Caco-2 (cell line): ENCODE measurements at places on chromosomes 16 and 17. TPM values are rescaled to one million over a fixed set of nuclear protein-coding genes. Genes with fewer than 3 reads are reported as not detected.

- H3K36me3 ChIP-seq = peaks cover 1% of the 10 kb centered on the region
- no peak overlapping the region for H3K27ac ChIP-seq
- no peaks in the 10 kb centered on the region for H3K4me1 ChIP-seq
- no peak for DNase-seq
- no peaks in the 10 kb centered on the region for H3K27me3 ChIP-seq
These were observed 25.3 kb downstream of the RPH3AL start for GRCh38 chr17:327296-327695.

- H3K36me3 ChIP-seq = no peaks in the 10 kb centered on the region
- DNase-seq = no peak
- no peak overlapping the region for H3K27ac ChIP-seq
- H3K4me1 ChIP-seq = peaks cover 7% of the 10 kb centered on the region
- H3K4me3 ChIP-seq = no peak overlapping the region
- no peaks in the 10 kb centered on the region for H3K27me3 ChIP-seq
These were observed 3.6 kb downstream of the PER1 start for GRCh38 chr17:8148560-8148959.

DNA sequence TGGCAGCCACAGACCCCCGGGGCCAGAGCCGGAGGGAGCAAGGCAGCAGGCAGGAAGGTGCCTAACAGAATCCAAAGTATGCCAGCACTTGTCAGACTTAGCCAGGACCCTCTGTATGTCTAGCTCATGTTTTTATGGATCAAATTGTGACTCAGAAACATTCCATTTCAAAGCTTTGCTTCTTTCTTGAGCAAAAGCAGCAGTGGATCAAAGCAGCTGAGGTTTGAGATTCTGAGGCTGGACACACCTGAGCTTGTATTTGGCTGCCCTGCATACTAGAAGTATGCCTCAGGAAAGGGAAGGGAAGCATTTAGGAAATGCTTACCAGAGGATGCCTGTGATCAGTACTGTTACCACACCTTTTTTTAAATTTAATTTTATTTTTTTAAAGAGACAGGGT, 5.7 kb upstream of the MYO1C start:
- H3K36me3 ChIP-seq = no peaks in the 10 kb centered on the region
- peak overlapping the region; percentile 8 for H3K27ac ChIP-seq
- DNase-seq = no peak
- no peak overlapping the region for H3K4me3 ChIP-seq
- no peaks in the 10 kb centered on the region for H3K27me3 ChIP-seq
- H3K4me1 ChIP-seq = no peaks in the 10 kb centered on the region

GUCY2D gene
- total RNA-seq = 0.74 and 1.7 TPM in 2 replicates

EVPLL gene
- total RNA-seq = not detected in 2 replicates

GRCh38 chr17:73534209-73534909, 109.9 kb downstream of the SDK2 start:
- H3K4me3 ChIP-seq = no peak overlapping the region
- no peak overlapping the region for H3K27ac ChIP-seq
- no peak for DNase-seq
- H3K4me1 ChIP-seq = no peaks in the 10 kb centered on the region
- H3K36me3 ChIP-seq = no peaks in the 10 kb centered on the region

DNA sequence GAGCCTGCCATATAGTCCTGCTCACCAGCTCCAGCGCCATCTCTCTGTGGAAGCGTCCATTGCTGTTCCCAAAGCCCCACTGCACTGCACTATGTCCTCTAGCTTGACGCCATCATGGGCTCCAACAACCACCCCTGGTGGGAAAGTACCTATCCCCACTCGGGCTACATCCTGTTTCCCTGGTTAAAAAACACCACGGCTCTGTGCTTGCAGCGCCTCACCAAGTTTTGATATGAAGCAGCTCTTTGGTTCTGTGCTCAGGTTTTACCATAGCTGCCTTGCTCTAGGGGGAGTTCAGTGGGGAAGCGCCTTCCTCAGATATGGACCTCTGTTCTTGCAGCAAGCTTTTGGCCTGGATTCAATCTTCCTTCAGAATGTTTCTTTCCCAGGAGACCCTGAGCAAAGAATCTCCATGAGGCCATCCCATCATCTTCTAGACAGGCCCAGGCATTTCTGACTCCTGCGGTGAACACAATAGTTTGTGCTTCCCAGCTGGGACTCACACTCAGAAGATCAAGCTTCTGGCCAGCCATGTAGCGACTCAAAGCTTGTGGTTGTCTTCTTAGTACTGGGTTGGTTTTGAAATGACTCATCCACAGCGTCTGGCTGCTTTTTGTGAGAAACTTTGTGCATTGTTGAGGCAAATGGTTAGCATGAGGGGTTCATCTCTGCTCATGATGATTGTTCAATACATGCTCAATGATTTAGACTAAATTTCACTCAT, 39.5 kb downstream of the DYNLRB2 start:
- no peak for DNase-seq
- peaks cover 2% of the 10 kb centered on the region for H3K27me3 ChIP-seq
- no peak overlapping the region for H3K27ac ChIP-seq
- H3K4me1 ChIP-seq = no peaks in the 10 kb centered on the region
- H3K36me3 ChIP-seq = no peaks in the 10 kb centered on the region
- H3K4me3 ChIP-seq = no peak overlapping the region

GRCh38 chr16:3189869-3190268, 1.9 kb downstream of the OR1F1 start:
- H3K27ac ChIP-seq = no peak overlapping the region
- no peaks in the 10 kb centered on the region for H3K36me3 ChIP-seq
- no peaks in the 10 kb centered on the region for H3K4me1 ChIP-seq

ULK2 gene
- total RNA-seq = 7.5 and 9.2 TPM in 2 replicates

DNA sequence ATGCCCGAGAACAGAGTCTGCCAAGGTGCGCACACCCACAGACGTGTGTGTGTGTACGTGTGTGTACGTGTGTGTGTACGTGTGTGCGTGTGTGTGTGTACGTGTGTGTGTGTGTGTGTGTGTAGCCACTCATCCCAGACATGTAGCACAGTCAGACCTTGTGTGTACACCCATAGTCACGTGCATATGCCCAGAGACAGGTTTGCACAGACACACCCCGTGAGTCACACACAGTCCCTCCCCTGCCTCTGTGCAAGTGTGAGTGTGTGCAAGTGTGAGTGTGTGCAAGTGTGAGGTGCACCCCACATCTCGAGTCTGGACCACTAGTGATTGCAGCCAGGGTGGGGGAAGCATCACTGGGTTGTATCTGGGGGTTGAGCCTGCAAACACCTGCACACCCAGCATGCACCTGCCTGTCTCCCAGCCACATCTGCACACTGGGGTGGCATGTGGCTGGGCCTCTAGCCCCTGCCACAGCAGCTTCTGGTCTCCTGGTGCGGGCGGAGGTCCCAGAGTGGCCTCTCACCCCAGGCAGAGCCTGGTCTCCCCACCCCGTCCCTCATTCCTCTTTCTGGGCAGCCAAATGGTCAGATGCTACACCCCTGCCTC, 23.6 kb downstream of the BAHCC1 start:
- no peak for DNase-seq
- H3K4me3 ChIP-seq = peak overlapping the region; percentile 35
- H3K4me1 ChIP-seq = peaks cover 11% of the 10 kb centered on the region
- H3K36me3 ChIP-seq = no peaks in the 10 kb centered on the region

DNA sequence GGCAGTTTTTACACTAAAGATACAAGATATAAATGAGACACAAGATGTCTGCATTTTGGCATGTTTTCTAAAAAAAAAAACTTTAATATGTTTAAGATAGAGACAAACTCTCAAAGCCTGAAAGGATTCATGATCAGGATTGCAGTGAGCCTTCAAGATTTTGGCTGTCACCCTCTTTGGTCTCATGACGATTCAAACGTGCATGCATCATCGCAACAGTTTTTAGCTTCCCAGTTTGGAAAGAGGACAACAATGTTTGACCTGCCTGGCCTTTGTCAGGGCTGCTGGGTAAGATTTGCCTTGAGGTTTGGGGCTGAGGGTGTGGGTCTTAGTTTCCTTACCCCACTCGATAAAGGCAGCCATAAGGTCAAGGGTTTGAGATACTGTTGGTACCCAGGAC, 134.1 kb downstream of the RGS9 start:
- no peak overlapping the region for H3K4me3 ChIP-seq
- H3K36me3 ChIP-seq = no peaks in the 10 kb centered on the region
- no peaks in the 10 kb centered on the region for H3K27me3 ChIP-seq
- no peak for DNase-seq

OR3A1 gene
- total RNA-seq = not detected in 2 replicates

DNA sequence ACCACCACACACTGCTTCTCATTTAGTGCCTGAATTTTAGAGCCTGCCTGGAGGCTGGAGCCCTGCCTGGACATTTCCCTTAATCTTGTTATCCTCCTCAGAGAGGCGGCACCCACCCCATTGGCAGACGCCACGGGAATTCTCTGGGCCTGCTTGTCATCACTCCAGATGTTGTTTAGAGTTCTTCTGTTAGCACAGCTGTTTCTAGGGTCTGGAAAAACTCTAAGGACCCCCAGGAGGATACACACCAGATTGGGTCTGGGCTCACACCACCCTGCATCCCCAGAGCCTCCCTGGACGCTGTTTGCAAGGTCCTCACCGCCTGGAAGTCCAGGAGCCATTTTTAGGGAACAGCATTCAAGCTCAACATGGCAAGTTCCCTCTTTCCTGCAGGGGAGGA, 565 bp upstream of the XAF1 start:
- no peak for DNase-seq
- H3K4me1 ChIP-seq = no peaks in the 10 kb centered on the region
- no peak overlapping the region for H3K4me3 ChIP-seq
- no peak overlapping the region for H3K27ac ChIP-seq

UTS2R gene
- 0.66 and 1.3 TPM in 2 replicates for total RNA-seq

GRCh38 chr17:75404731-75405364, 630 bp downstream of the GRB2 start:
- peak; percentile 53 for DNase-seq
- H3K36me3 ChIP-seq = no peaks in the 10 kb centered on the region
- H3K4me3 ChIP-seq = peak overlapping the region; percentile 70
- no peaks in the 10 kb centered on the region for H3K27me3 ChIP-seq

DNA sequence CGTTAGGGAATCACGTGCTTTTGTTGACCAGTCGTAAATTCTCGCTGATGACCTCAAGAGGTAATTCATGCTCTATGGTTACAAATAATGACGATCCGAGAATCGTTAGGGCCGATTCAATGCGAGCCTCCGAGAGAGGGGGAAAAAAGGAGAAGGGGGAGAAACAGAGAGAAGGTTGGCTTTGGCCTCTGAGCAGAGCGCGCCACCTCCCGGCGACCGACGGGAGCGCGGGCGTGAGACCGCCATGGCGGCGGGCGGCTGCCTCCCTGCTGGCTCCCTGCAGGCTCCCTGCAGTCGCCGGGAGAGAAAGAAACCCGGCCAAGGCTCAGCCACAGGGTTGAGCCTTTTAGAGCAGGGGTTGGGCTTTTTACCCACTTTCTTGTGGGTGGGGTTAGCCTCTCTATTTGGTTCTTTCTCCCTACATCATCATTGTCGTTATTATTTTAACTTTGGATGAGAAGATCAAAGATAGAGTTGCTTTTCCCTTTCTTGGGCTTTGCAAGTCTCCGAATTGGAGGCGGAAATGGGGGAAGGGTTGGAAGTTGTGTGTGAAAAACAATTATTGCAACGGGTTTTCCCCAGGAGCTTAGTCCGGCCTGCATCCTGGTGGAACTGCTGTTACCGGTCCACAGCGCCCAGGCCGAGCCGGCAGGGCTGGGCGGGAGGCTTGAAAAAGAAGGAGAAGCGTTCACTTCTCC, 410 bp upstream of the HOXB5 start:
- no peak overlapping the region for H3K27ac ChIP-seq
- no peaks in the 10 kb centered on the region for H3K36me3 ChIP-seq
- peak; percentile 62 for DNase-seq
- H3K27me3 ChIP-seq = peaks cover 4% of the 10 kb centered on the region
- no peak overlapping the region for H3K4me3 ChIP-seq
- peaks cover 23% of the 10 kb centered on the region for H3K4me1 ChIP-seq

MPP2 gene
- 5.2 and 5.6 TPM in 2 replicates for total RNA-seq

DNA sequence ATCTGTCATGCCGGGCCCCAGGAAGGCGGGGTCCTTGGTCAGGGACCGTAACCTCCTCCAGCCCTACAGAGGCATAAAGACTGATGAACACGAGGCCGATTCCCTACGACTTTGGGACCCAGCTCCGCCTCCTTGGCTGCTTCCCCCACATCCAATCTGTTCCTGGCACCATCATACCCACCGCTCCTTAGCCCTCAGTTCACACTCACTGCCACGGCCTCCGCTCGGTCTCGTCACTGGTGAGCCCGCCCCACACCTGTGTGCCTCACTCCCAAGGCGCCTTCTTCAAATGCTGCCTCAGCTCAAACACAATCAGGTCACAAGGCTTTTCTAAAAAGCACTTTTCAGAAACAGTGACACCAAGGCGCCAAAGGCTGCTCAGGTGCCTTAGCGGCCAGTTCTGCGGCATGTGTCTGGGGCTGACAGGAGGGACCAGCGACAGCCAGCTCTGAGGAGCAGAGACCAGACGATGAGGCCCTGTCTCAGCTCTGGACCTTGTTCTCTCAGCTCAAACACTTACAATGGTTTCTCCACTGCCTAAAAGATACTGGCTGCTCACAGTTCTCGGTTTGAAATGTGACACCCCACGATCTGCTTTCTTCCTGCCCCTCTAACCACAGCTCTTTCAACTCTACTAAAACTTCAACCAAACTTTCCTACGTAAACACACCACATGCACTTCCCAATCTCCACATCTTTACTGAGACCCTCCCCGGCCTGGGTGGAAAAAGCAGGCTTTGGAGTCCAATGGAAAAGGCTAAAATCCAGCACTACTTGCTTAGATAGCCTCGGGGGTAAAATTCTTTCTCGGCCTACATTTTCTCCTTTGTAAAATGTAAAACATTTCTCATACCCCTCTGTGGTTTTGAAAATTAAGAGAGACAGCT, 33.2 kb downstream of the CYB5D2 start:
- H3K36me3 ChIP-seq = no peaks in the 10 kb centered on the region; the same call in 1 of the 2 replicates
- no peaks in the 10 kb centered on the region for H3K4me1 ChIP-seq
- no peak overlapping the region for H3K27ac ChIP-seq
- H3K4me3 ChIP-seq = no peak overlapping the region
- H3K27me3 ChIP-seq = no peaks in the 10 kb centered on the region

SRRM2 gene
- total RNA-seq = 332 and 382 TPM in 2 replicates

DNA sequence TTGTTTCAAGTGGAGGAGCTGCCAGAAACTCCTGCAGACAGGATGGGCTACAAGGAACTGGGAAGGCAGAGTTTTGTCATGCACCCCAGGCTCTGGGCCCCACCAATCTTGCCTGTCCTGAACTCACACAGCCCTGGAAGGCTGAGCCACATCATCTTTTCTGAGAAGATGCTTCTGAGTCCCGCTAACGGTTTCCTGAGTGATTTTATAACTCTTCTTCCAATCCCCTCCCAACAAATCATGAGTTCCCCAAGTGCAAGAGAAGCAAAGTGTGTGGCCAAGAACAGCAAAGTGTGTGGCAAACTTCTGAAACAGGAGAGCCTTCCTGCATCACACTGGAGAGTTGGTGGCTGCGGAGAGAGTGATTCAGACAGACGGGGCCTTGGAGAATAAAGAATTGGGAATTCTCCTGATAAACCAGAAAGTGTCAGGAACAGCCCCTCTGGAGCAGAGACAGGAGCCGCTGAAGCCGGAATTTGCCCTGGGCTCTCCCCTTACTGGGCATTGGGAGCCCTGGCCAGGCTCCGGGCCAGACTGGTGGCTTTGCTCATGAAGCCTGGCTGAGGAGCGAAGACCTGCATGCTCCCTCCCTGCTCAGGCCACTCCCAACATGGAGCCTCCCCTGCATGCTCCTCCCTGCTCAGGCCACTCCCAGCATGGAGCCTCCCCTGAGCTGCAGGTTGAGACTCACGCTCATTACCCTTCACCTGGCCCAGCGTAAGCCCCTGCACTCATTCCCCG, 47.2 kb downstream of the PITPNM3 start:
- H3K27ac ChIP-seq = no peak overlapping the region
- no peaks in the 10 kb centered on the region for H3K27me3 ChIP-seq
- no peak for DNase-seq
- H3K4me1 ChIP-seq = no peaks in the 10 kb centered on the region
- no peaks in the 10 kb centered on the region for H3K36me3 ChIP-seq

GRCh38 chr16:48680881-48681280, 70.9 kb upstream of the N4BP1 start:
- H3K36me3 ChIP-seq = no peaks in the 10 kb centered on the region
- no peaks in the 10 kb centered on the region for H3K4me1 ChIP-seq
- no peak overlapping the region for H3K4me3 ChIP-seq
- H3K27ac ChIP-seq = no peak overlapping the region

KCTD13 gene
- total RNA-seq = 13.0 and 14.9 TPM in 2 replicates
